ENCODE measurements at places on chromosomes 5 and 9.

GRCh38 chr9:33637881-33638280 lies 113.8 kb downstream of the ANKRD18B start:
- DNase-seq: no peak

GRCh38 chr5:89484962-89485361 lies 602.0 kb upstream of the MEF2C start:
- DNase-seq: no peak

- DNase-seq: no peak
Observed at GRCh38 chr5:29085142-29085541, 2046.8 kb upstream of the CDH9 start.

- no peak for DNase-seq
Observed at GRCh38 chr5:150601491-150602345, 38.7 kb upstream of the SYNPO start.

- no peak for DNase-seq
Observed at GRCh38 chr5:164181604-164182003, 676.2 kb downstream of the MAT2B start.

Data from activated naive CD8-positive, alpha-beta T cell treated with anti-CD3 and anti-CD28 coated beads for 36 hours (primary cell).